ENCODE measurements at places on chromosomes 5 and 9. TPM values are rescaled to one million over a fixed set of nuclear protein-coding genes. Genes with fewer than 3 reads are reported as not detected.
A peak's percentile ranks its signal among the peaks of the same experiment; 100 is the strongest.

- peak; percentile 45 for DNase-seq
Measured at GRCh38 chr5:128905568-128906110, 59.6 kb upstream of the SLC27A6 start.

GRCh38 chr9:104863180-104863883, 64.6 kb downstream of the ABCA1 start:
- DNase-seq = peak; percentile 53

DNA sequence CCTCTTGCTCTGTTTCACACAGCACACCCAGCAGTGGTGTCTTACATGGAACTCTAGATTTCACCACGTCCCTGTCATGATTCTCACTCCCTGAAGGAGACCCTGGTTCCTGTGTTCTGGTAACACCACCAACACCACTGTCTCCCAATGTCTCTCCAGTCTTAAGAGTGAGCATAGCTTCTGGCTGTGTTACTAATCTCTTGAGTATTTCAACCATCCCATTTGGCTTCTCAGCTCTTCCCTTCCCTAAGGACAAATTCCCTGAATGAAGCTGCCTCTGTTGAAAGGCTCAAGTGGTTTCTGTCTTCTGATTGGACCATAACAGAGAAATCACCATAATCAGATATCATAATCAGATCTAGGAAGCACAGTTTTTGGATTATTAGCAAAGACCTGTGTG, 311.8 kb downstream of the DNAH5 start:
- no peak for DNase-seq

DNA sequence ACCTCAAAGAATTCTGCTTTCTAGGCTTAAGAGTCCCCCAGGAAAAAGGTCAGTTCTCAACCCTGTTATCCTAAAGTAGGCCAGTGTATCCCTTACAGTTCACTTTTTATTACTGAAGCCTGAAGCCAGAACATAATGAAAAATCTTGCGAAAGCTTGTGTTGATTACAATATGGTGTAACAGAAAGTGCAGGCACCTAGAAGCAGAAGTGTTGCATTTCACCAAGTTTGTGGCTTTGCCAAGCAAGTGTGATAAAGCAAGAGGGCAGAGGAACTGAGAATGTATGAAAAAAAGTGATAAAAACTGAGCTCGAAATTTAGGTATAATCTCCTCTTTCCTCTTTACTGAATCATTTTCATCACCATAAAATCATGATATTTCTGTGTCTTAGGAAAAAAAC, 26.2 kb downstream of the AGTPBP1 start:
- no peak for DNase-seq

- DNase-seq = no peak
Measured at GRCh38 chr9:96617439-96618185, 2.0 kb downstream of the CDC14B start.

- DNase-seq = no peak
Measured at GRCh38 chr9:122213589-122214413, 15.0 kb downstream of the LHX6 start.

DNA sequence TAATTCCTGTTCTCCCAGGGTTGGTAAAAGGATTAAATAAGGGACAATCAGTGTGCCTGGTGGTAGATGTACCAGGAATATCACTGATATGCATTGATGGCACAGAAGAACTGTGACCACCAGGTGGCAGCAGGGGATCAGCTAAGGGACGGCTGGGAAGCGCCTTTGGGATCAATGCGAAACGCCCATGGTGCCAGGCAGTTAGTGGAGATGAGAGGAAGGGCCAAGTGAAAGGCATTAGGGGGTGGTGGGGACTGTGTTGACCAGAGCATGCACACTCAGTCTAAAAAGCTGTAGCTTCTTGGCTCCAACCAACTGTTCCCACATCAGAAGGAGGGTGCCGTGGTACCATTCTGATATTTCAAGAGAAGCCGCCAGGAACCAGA, 55.6 kb downstream of the ARHGEF37 start:
- DNase-seq = no peak

DNA sequence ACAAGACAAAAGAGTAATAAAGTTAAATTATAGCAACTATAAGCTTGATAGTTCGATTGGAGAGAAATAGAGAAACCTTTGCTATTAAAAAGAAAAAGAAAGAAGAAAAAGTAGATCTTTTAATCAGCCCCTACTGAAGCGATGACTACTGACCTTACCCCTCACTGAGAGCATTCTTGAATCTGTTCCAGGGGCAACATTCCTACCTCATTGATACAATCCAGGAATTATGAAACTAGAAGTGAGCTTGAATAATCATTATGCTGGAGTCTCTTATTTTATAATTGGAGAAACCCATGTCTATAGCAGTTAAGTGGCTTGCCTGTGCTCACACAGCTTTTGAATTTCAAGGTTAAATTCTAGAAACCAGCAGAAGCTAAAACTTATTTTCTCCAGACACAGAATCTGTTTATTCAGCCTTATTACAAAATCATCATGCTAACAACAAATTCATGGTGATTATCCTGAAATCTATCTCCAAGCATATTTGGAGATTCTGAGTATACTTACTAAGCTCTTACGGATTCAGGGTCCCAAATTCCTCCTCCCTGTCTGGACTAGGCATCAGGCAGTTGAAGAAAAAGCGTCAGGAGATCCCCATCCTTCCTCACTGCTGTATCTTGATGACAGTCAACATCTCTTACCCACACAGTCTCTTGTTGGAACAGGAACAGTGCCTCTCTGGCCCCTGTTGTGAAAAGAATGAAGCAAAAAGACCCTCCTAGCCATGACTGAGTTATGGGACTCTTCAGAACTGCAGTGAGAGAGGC, 547.6 kb upstream of the WWC1 start:
- no peak for DNase-seq

DNA sequence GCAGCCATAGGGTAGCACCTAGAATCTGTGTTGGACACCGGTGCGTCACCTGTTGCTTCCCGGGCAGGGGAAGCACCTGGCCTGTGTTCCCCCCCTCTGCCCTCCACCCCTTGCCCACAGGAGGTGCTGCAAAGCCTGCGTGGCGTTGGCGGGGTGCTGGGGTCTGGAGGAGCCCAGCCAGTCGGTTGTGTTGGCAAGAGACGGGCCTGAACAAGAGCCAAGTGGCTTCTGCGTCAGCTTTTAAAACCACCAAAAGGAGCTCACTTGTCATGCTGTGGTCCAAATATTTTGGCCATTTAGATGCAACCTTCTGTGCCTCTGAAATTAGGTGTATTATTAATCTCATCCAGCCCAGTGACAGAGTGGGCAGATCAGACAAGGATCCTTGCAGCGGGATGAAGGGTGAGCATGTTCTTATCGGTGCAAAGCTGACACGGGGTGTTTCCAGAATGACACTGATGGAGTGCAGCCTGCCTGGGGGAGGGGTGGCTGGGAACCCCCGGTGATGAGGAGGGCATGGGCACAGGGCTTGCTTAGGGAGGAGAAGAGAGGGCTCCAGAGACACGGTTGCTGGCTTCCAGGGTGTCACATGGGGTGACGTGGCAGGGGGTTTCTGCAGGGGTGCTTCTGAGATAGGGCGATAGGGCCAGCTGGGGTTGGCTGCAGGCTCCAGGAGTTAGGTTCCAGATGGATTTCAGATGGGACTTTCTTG, 9.7 kb upstream of the RXRA start:
- DNase-seq = no peak

DNA sequence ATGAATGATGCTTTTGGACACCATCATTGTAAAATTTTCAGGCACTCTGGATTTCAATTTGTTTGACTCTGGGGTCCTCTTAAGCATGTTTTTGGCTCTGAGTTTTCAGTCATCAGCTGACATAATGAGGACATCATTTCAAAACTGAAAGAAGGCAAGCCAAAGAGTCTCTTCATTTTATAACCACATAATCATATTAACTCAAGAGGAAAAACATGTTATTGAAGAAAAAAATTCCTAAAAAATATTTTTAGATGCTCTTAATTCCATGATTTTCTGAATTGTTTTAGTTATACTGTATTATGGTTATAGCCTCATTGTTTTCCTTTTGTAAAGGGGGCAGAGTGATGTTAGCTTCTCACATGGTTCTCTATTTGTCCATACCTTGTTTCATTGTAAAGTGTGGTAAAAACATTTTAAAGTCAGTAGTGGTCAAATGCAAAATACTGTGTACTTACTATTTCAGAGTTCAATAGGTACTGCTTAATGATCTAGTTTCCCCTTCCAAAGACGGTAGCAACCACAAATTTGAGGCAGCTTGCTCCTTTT, 472.1 kb downstream of the DMRT2 start:
- no peak for DNase-seq

GRCh38 chr5:95649274-95649673, 2.7 kb downstream of the RFESD start:
- no peak for DNase-seq

DNA sequence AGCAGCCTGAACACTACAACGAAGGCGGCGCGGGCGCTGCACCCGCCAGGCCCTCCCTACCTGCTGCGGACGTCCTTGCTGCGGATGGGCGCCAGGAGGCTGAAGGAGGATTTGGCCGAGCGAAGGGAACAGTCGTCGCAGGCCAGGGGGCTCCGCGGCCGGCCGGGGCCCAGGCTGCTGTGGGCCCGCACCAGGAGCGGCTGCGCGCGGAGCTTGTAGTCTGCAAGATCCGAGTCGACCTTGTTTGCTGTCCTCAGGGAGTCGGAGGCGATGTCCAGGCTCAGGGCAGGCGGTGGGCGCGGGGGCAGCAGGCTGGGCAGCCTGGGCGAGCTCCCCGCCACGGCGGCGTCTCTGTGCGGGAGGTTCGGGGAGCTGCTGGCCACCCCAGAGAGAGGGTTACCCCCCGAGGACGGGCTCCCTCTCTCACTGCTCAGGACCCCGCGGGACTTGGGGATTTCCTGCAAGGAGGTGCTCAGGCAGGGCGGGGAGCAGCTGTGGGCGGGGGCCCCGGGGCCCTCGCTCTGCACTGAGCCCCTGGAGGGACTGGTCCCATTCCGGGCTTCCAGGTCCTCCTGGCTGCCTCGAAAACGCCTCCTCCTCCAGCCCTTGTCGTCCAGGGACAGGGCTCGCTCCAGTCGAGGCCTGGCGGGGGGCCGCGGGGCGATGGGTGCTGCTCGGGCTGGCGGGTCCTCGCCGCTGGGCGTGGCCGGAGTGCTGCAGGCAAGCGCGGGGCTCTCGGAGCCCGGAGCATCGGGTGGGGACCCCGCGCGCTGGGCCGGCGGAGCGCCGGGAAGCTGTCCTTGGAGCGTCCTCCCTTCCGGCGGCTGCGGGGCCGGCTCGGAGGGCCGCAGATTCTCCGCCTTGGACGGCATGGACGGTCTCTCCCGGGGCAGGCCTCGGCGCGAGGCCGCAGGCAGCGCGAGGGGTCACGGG, 831 bp downstream of the INPP5E start:
- DNase-seq = no peak

DNA sequence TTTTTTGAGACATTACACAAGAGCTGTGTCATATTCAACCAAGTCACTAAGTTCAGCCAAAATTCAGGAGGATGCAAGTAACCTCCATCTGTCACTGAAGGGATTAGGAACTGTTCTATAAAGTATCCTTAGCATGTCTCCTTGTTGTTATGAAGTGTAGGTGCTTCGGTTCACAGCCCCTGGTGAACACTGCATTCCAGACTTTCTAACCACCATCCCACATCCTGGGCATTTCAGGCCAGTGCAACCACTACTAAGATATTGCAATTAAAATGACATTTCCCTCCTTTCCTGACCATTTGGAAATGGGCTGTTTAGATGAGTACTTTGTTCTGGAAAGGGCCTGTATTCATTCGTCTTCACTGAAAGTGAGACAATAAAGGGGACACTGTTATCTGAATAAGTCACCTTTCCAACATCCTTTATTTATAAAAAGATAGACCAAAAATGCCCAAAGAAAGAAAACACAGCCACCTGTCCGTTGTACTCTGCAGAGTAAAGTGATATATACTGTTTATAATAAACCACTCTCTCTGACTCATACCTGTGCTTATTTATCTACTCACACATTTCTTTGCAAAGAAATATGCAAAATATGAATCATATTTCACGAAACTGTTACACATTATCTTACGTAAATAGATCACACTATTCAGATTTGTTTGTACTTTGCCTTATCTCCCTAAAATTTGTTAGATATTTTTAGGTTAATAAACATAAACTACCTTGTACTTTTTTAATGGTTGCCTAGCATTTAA, 861.9 kb downstream of the CDH18 start:
- DNase-seq = no peak

DNA sequence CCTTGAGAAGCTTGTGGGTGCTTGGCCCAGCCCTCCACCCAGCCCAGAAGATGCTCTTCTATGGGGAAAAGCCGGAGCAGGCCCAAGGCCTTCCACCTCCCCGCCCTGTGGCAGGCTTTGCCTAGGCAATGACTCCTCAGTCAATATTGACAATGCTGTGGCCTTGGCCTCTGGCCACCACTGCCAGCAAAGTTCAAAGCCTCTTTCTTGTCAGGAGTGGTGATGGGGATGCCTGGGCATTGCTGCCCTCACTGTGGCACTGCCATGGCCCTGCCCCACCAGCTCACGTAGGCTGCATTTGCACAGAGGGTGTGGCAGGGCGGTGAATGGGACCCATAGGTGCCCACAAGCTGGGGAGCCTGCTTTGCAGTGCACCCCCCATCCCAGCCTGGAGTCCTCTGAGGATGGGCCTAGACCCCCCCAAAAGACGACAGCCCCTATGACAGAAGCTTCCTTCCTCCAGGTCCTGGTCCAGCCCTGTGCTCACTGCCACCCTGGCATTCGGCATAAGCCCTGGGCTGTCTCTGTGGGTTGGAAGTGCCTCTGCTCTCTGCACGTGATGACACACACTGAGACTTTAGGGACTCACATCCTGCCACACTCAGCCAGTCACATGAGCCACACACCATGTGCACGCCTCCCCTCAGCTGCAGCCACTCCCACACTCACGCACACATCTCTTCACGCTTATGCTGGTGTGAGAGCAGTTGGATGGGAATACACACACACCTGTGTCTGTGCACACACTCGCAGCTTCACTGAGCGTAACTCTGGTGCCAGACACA, 31.1 kb downstream of the MORN5 start:
- DNase-seq = no peak

- no peak for DNase-seq
Measured at GRCh38 chr9:104774831-104775573, 11.1 kb downstream of the NIPSNAP3B start.

- no peak for DNase-seq
Measured at GRCh38 chr5:77066823-77067442, 20.2 kb downstream of the ZBED3 start.

The EFNA5 gene
- polyA plus RNA-seq = 2.1 TPM

The PAM gene
- polyA plus RNA-seq = 185 TPM

The ACO1 gene
- 31.9 TPM for polyA plus RNA-seq

The C9orf72 gene
- 9.0 TPM for polyA plus RNA-seq

The ZDHHC11B gene
- 5.8 TPM for polyA plus RNA-seq

The IL5 gene
- not detected for polyA plus RNA-seq

The PRR16 gene
- 11.9 TPM for polyA plus RNA-seq

The BTNL8 gene
- 0.10 TPM for polyA plus RNA-seq

The CCDC192 gene
- 0.41 TPM for polyA plus RNA-seq

The OR1Q1 gene
- polyA plus RNA-seq = not detected

The DMRT3 gene
- polyA plus RNA-seq = 0.09 TPM

The GPR150 gene
- polyA plus RNA-seq = 0.73 TPM
